ENCODE measurements at places on chromosomes 11 and 22.

- no peak for DNase-seq
These were observed 96.3 kb downstream of the PAX6 start for GRCh38 chr11:31714840-31715239.

DNA sequence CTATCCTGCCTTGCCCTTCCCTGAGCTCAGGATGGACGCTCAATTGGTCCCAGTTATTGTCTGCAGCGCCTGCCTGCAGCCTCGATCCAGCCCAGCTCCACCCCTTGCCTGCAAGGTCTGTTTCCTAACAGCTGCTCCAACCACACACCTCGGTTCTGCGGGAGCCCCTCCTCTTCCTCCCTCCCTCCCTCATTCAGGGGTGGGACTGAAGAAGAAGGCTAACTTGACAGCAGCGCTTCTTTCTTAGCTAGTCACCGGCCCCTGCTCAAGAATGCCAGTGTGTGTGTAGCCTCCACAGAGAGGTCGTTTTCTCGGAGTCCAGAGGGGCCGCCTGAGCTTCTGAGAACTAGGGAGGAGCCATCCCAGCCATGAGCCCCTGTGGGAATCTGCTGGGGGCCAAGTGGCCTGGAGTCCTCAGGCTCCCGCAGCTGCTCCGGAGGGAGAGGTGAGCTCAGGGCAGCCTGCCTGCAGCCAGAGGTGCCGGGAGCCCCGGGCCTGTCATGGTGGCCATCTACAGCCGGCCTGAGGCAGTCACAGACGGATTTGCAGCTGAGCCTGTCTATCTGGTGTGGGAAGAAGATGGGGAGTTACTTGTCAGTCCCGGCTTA is 36.1 kb downstream of the LIMK2 start:
- DNase-seq: peak; percentile 85

DNA sequence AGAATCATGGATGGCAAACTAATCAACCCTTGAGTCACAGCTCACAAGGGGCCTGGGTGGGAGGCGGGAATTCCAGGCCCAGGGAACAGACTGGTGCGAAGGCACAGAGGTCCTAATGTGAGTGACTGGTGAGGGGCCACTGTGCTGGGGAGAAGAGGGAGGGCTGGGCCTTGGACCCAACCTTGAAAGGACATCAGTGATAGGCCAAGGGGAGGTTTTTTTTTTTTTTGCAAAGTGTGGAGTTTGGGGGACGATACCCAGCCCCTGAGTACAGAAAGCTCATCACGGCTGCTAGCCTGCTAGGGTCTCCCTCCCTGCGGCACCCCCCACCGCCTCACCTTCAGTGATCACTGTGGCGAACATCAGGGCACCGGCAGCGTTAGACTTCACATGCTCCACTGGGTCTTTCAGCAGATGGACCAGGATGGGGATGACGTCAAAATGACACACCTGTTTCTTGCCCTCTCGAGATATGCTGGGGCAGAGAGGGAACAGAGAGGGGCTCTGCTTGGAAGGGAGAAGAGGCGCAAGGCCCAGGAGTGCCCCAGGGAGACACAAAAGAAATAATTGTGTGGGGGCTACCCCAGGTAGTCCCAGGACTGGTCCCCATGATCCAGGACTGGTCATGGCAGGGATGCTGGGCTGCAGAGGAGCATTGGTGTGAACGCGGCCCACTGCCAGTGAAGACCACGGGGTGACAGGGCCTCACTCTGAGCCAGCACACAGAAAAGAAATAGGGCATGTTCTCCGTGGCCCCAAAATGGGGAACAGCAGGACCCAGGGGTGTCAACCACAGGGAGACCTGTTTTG is 8.6 kb upstream of the GNAZ start:
- DNase-seq: no peak

GRCh38 chr11:115910379-115910778 is 406.2 kb upstream of the CADM1 start:
- no peak for DNase-seq
